ENCODE measurements at places on chromosomes 5 and 9.

- no peak for DNase-seq
These were observed 127.6 kb upstream of the PTCH1 start for GRCh38 chr9:95644377-95644776.

GRCh38 chr9:133842174-133842573 lies 104.0 kb upstream of the SARDH start:
- no peak for DNase-seq

DNA sequence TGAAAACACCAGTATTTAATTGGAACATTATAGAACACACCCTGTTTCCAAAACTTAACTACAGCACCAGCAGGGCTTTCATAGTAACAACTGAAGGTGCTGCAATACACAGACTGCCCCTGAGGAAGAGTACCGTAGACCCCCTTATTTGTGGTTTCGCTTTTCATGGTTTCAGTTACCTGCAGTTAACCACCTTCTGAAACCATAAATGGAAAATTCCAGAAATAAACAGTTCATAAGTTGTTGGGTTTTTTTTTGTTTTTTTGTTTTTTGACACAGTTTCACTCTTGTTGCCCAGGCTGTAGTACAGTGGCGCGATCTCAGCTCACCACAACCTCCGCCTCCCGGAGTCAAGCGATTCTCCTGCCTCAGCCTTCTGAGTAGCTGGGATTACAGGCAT lies 9.5 kb upstream of the GLDC start:
- DNase-seq: no peak

GRCh38 chr9:16370647-16371046 lies 499.8 kb downstream of the BNC2 start:
- DNase-seq: no peak

- no peak for DNase-seq
These were observed 6.7 kb upstream of the TMEM141 start for GRCh38 chr9:136784249-136784996.

DNA sequence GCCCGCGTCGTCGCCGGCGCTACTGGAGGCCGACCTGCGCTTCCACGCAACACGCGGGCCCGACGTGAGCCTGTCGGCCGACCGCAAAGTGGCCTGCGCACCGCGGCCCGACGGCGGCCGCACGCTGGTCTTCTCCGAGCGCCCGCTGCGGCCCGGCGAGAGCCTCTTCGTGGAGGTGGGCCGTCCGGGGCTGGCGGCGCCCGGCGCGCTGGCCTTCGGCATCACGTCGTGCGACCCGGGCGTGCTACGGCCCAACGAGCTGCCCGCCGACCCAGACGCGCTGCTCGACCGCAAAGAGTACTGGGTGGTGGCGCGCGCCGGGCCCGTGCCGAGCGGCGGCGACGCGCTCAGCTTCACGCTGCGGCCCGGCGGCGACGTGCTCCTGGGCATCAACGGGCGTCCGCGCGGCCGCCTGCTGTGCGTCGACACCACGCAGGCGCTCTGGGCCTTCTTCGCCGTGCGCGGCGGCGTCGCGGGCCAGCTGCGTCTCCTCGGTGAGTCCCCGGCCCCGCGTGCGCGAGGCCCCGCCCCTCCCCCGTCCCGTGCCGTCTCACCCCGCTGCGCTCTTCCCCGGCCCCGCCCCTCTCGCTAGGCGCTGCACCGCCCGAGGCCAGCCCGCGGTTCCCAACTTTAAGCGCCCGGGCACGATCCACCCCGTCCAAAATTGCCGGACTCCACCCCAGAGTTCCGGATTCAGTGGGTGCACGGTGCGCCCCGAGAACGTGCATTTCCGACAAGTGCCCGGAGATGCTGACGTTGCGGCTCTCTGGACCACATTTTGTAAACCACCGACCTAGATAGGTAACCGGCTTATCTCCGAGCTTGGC lies 42.8 kb downstream of the NEURL1B start:
- DNase-seq: peak; percentile 35

- no peak for DNase-seq
These were observed 287.8 kb downstream of the TLR4 start for GRCh38 chr9:117992006-117992405.

- DNase-seq: no peak
These were observed 88.2 kb upstream of the CLINT1 start for GRCh38 chr5:157947156-157947555.

GRCh38 chr9:19050637-19051591 lies 1.7 kb downstream of the RRAGA start:
- no peak for DNase-seq

DNA sequence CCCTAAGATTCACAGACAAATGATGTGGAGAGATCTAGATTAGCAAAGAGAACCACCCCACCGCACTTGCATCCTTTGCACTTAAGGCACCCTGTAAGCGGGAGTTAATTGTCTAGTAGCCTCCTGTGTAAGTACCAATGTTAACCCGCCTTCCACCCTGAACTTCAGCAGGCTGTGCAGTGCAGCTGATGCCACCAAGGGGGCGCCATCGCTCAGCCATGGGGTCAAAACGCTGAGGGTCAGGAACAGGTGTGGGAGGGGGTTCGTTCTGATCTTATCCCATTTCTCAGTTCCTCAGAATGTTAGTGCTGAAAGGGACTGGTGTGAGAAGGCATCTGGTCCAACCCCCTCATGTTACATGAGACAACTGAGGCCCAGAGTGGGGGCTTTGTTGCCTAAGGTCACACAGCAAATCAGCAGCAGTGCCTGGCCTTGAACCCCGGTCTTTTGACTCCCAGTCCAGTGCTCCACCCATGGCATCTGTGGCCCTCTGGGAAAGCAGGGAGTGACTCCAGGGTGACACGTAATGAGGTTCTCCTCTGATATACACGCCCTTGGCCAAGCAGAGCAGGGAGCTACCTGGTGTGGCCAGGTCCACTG lies 57.3 kb downstream of the CYFIP2 start:
- DNase-seq: no peak
